Stimulated activated CD8-positive, alpha-beta memory T cell treated with anti-CD3 and anti-CD28 coated beads, Interleukin-12 subunit alpha, Interleukin-12 subunit beta, amount 100 ng/mL, for 1 hour (primary cell): ENCODE measurements at places on chromosomes 2 and 18.

DNA sequence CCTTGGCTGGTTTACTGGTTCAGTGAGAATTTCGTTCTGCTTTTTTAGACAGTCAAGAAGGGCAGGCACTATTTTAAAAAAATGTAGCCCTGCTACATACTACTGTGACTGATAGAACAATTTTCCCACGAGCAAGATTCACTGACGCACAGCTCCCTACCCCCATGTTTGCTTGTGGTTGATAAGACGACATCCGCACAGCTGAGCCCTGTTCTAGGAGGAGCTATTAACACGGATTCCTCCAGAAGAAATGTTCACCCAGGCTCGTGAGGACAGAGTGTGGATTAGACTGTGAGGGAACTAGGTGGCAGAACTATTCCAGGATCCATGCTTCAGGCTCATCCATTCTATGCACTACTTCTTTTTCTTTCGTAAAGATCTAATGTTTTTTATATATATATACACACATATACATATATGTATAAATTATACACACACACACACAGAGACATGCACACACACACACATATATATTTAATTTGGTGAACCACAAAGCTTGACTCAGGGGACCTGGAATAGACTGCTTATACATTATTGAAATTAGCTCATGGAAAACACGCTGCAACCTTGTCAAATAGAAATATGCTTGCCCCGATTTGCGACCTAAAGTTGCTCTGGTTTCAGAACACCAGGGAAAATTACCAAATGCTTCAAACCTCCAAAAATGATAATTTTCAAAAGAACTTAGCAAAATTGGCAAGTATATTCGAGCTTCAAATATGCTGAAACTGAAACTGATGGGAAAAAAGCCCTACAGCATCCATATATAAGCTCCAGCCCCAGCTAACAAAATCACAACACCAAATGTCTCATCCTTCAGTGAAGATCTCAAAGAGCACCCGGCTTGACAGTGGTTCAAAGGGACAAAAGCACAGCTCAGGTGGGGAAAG, 370.4 kb downstream of the SOCS6 start:
- DNase-seq: peak; percentile 17

DNA sequence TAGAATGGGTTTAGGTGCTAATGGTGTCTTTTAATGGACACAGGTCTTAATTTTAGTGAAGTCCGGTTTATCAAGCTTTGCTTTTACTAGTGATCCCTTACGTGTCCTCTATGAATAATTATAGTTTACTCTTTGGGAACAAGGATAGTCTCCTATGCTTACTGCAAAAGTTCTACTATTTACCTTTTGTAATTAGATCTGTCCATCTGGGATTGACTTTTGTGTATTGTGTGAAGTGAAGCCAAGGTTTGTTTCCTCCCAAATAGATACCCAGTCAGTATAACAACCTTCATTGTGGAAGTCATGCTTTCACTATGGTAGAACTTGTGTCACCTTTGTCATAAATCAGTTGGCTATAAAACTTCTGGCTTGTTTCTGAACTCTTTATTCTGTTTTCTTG, 740.9 kb upstream of the CRIM1 start:
- DNase-seq: no peak

GRCh38 chr2:236631856-236632291, 62.2 kb downstream of the ACKR3 start:
- DNase-seq: no peak

GRCh38 chr2:36333350-36334012, 22.1 kb upstream of the CRIM1 start:
- no peak for DNase-seq

GRCh38 chr2:96452053-96452452, 53.1 kb downstream of the NEURL3 start:
- DNase-seq: no peak

DNA sequence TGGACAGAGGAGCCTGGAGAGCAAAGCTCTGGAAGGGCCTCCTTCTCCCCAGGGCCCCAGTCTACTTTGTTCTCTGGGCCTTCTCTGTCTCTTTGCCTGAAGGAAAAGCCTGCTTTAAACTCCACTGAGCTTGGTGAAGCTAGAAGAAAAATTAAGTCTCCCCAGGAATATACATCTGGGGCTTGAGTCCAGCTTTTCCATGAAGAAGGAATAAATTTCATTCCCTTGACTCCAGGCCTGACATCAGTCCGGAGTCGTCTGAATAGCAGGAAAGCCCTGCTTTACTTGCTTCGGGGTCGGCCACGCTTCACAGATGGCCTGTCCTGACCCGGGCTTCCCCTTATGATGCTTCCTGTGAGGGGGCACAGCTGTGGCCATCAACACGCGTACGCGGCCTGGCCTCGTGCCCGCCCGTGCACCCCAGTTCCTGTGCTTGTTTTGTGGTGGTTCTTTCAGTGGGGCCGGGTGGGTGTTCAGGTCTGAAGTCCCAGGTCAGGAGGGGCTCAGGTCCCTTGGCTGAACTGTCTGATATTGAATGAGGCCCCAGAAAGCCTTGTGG, 73.6 kb downstream of the ACOXL start:
- DNase-seq: no peak

DNA sequence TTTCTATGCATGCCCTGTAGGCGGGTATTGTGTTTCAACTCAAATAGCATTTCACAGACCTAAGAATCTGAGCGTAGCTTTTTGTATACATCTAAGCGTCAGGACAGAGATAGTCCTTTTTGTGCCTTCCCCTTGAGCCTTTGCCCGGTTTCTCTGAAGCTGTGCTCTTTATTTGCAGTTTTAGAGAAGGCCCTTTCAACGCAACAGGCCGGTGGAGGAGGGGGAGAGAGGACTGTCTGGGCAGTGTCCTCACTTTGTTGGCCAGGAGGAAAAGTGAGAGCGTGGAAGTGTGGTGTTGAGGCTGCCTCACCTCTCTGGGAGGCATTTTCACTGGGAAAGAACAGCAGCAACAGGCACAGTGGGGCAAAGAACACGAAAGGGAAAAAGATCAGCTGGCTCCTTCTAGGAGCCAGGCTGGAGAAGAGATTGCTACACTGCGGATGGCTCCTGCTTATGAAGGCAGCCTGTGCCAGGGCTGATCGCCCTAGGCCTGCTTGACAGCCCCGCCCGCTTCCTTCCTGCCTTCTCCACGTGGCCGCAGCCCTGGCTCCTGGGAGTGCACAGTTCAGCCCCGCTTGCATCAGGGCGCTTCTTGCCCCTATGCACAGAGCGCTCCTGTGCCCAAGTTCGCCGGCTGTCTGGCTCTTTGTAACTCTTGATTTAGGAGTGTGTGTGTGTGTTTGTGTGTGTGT, 195.6 kb upstream of the POU3F3 start:
- DNase-seq: no peak

DNA sequence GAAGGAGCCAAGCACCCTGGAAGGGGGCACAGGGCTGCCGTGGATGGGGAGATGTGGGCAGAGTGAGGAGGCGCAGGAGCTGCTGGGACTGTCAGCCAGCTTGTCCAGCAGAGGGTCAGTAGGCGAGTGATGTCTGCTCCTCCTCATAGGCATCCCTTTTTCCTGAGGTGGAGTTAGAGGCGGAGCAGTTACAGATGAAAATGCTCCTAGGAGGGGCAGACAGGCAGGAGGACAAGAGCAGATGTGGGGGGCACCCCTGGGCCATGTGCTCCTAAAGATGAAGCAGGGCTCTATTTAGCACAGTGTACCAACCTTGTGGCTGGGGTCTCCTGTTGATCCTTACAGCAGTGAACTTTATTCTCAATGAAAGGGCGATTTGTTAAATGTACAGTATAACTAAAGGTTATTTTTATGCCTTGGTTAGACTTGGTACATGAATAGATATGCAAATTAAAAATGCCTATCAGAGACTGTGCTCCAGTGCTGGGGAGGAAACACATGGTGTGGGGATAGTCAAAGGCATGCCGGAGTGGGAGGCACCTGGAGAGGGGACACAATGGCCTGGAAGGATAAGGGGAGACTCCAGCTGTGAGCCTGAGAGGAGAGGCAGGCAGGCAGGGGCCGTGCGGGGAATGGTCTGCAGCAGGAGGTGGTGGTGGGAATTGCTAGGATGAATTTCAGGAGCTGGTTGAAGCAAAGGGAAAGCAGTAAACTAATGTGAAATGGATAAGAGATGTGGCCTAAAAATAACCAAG, 175.3 kb downstream of the CLIP4 start:
- DNase-seq: no peak

DNA sequence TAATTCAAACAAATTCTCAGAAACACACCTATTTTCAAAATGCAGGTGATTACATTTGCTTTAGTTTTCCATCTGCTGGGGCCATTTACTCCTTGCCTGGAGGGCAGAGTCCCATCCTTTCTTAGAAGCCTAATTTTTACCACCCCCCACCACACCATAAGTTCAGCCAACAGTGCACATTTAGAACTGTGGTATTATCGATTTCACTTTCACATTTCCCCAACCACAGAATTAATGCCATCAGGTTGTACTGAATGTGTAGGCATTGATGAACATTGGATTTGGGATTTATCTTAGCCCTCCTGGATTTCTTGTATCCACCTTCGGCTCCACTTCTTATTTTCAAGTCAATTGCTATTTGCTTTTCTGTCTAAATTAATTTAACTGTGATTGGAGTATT, 4.5 kb downstream of the SCYGR3 start:
- no peak for DNase-seq

- DNase-seq: no peak
Observed at GRCh38 chr18:68766433-68766832, 31.4 kb upstream of the CCDC102B start.

DNA sequence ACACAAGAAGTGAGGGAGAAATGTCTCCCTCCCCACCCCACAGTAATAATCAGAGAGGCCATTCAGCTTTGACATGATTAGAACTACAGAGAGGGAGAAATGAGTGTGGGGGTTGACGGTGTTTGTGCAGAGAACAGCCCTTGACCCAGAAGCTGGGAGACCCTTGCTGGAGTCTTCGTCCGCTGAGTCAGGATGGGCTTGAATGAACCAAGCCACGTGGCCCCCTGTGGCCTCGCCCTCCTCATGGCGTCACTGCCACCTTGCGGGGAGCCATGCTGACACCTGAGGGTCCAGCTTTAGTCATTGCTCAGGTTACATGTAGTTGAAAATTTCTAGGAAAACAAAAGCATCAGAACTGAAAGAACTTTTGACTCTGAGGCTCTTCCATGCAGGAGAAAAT, 101.2 kb downstream of the DGKD start:
- no peak for DNase-seq

GRCh38 chr2:41500895-41501294, 546.9 kb upstream of the PKDCC start:
- DNase-seq: no peak

- DNase-seq: no peak
Observed at GRCh38 chr18:54822872-54823845, 5.1 kb upstream of the RAB27B start.

GRCh38 chr2:70690846-70691245, 77.2 kb downstream of the ADD2 start:
- DNase-seq: no peak

- no peak for DNase-seq
Observed at GRCh38 chr2:106026271-106027190, 167.6 kb downstream of the UXS1 start.

- no peak for DNase-seq
Observed at GRCh38 chr18:28512357-28512756, 335.4 kb upstream of the CDH2 start.

DNA sequence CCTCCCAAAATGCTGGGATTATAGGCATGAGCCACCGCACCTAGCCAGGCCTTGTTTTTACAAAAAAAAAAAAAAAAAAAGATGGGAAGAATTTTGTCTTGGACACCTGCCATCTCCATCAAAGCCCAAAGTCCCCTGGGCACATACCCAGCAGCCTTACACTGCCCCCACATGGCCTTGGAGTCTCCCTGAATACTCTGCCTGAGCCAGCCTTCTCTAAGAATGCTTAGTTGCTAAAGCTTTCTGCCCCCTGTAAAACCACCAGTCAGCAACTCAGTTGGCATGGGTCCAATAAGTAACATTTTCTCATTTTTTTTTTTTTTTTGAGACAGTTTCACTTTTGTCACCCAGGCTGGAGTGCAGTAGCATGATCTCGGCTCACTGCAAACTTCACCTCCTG, 40.6 kb downstream of the SPC25 start:
- DNase-seq: no peak

DNA sequence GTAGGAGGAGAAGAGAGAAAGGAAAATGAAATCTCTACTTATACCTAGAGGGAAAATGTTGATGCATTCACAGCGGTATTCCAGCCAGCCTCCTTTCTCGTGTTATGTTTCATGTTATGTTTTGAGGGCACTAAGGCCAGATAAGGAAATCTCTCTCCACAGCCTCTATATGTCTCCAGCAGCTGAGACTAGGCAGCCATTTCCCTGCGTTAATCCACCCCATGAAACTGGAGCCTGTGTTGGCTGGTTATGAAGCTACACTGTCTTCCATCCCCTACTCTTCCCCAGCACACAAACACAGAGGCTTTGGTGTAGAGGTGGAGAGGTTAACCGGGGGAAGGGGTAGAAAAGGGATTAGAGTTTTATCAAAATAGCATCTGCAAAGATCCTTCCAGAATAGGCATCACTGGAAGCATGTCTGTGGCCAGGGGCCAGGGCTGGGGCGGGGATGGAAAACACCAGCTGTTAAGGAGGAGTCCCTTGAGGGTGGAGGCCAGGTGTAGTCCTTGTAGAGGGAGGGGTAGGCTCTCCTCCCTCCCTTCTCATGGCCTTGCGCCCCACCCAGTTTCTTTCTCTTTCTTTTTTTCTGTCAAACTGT, 100.9 kb upstream of the TNP1 start:
- DNase-seq: no peak

GRCh38 chr2:110946902-110947301, 173.8 kb upstream of the BCL2L11 start:
- DNase-seq: no peak

GRCh38 chr2:13480057-13480456, 763.3 kb downstream of the TRIB2 start:
- DNase-seq: no peak

GRCh38 chr2:34365932-34366331, 766.8 kb upstream of the FAM98A start:
- no peak for DNase-seq

- no peak for DNase-seq
Observed at GRCh38 chr18:69895066-69896047, 52.3 kb downstream of the CD226 start.

DNA sequence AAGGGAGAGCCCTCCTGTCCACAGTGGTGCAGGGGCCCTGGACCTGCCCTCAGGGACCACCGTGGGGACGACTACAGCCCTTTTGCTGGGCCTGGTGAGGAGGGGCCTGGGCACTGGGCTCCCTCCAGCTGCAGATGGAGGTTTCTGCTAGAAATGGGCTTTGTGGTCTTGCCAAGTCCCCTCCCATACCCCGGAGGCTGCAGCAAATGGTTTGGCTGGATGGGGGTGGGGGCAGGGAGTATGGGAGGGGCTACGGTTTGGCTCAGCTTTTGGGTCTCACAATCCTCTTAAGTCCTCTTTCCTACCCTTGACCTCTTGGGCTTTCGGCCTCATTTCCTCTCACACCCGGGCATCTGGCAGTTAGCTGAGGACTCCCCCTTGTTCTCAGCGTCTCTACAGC, 21.7 kb downstream of the TET3 start:
- DNase-seq: no peak

DNA sequence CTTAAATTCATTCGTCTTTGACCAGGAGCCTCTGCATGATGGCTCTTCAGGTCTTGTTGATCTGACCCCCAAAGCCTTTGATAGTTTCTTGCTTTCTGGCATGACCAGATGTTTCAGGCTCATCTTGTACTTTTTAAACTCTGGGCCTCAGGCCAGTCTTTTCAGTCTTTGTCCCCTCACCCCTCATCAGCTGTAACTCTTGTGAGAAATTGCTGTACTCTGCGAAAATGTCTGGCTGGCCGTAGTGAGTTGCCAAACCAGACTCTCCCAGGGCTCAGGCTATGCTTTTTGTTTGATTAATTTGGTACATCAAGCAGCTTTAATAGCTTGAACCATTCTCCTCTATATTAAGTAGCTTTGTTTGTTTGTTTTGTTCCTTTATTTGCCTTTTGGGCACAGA, 75.9 kb downstream of the BABAM2 start:
- DNase-seq: no peak

GRCh38 chr2:219446101-219446504, 11.5 kb downstream of the SPEG start:
- DNase-seq: no peak
